ENCODE measurements at places on chromosomes 13 and 19.

GRCh38 chr13:113002206-113002912 lies 33.3 kb downstream of the MCF2L start:
- DNase-seq: peak; percentile 78

DNA sequence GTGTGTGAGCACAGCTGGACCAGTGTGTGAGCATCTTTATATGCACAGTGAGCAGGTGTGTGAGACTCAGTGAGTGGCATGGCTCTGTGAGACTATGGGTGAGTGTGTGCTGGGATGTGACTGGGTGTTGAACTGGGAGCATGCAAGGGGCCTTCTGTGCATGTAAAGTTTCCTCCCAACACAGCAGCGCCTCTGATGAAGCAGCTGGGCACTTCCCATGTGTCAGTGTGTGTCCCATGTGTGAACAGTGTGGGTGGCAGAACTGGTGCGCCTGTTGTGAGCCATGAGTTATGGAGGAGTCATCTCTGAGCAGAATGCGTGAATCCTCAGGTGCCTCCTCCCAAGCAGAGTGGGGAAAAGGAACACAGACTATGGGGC lies 24.1 kb downstream of the LGALS16 start:
- no peak for DNase-seq

DNA sequence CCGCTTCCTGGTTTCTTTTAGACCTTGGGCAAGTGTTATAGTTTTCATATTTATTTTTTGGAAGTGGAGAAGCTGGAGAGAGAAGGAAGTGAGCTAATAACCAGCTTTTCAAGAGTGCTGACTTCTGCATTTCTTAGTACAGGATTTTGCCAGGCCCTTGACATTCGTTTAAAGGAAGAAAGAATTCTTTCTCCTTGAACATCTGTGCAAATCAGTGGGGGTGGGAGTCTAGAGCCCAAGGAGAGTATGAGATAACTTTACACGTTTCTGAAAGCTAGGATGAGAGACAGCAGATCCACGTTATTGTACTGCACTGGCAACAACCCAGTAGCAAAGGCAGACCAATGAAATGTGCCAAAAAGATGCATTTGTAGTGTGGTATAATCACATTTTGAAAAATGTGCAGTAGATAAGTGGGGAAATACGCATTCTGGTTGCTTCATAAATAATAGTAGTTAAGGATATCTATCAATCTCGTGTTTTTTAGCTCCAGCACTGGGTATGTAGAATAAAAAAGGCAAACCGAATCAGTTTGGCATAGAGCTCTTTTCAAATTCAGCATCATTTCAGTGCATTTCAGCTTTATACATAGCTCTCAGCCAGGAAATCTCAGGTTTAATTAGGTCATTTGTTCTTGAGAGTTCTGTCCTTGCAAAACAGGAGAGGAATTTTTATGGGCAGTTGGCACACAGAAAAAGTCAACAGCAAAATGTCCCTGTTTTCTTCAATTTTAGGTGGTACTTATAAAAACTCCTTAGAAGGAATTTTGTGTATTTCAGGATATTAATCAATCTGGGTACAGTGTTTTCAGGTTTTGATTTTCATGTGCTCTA lies 4.3 kb downstream of the RNF113B start:
- DNase-seq: no peak

- no peak for DNase-seq
These were observed 5.7 kb downstream of the SLC25A30 start for GRCh38 chr13:45412274-45413049.

- DNase-seq: no peak
These were observed 386.3 kb downstream of the KCTD12 start for GRCh38 chr13:76499891-76500290.

GRCh38 chr19:51242881-51243630 lies 7.8 kb upstream of the SIGLECL1 start:
- no peak for DNase-seq

Measured in NCI-H1092 (cell line).